Activated CD8-positive, alpha-beta memory T cell treated with anti-CD3 and anti-CD28 coated beads for 24 hours (primary cell): ENCODE measurements at places on chromosomes 3 and 15.

DNA sequence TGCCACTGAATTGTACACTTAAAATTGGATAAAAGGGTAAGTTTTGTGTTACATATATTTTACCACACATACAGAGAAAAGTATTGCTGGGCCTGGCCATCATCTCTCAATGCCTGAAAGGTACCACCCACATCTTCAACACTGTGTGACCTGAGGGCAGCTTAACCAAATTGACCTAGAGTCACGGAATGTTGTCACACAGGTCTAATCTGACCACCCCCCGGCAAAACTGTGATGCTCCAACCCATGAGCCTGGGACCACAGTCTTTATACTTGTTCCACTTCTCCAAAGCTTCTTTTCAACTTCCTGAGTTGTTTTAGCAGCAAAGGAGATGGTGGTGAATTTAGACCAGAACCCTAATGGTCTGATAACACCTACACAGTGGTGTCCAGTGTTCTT, 210.3 kb upstream of the TPM1 start:
- no peak for DNase-seq

DNA sequence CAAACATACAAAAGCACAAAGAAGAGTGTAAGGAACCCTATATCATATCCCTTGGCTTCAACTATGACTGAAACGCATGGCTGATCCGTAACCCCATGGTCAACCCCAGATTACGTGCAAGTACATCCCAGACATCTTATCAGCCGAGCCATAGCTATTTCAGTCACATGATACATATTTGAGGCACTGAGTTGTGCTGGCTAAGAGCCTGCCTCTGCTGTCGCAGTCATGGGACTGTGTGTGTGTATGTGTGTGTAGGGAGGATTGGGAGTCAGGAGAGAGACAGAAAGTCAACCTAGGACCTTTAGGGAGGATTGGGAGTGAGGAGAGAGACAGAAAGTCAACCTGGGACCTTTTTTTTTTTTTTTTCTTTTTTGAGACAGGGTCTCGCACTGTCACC, 8.4 kb downstream of the ST6GAL1 start:
- peak; percentile 33 for DNase-seq

GRCh38 chr3:15647611-15648167, 46.1 kb downstream of the BTD start:
- DNase-seq = peak; percentile 73

DNA sequence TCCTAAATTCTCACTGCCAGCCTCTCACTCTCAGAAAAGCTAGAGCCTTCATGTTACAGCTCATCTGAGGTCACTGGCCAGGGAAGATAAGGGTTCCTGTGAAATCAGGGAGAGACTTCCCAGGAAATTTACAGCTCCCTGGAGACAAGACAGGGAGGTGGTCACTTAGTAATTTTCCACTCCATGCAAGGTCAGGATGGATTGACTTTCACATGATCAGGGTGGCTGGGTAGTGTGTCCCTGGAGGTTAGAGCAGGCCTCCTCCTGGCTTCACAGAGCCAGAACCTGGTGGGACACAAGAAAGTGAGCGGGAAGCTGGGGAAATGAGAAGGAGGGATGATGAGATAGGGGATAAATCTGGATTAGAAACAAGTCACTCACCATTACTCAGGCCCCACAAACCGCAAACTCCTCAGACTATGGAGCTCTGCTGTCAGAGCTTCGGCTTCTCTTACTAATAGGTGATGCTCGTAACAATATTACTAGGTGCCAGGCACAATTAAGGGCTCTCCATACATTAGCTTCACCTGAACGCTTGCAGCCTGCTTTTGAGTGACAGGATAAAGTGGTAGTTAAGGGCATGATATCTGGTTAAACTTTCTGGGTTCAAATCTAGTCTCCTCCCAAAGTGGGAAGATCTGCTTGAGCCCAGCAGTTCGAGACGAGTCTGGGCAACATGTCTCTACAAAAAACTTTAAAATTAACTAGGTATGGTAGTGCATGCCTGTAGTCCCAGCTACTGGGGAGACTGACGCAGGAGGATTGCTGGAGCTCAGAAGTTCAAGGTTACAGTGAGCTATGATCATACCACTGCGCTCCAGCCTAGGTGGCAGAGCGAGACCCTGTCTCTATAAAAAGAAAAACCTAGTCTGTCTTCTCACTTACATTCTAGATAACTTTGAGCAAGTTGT, 24.9 kb downstream of the DUOX2 start:
- peak; percentile 38 for DNase-seq

- DNase-seq = no peak
Observed at GRCh38 chr3:196775938-196776337, 36.3 kb downstream of the PAK2 start.

- DNase-seq = peak; percentile 53
Observed at GRCh38 chr3:128503164-128503651, 10.2 kb upstream of the GATA2 start.

DNA sequence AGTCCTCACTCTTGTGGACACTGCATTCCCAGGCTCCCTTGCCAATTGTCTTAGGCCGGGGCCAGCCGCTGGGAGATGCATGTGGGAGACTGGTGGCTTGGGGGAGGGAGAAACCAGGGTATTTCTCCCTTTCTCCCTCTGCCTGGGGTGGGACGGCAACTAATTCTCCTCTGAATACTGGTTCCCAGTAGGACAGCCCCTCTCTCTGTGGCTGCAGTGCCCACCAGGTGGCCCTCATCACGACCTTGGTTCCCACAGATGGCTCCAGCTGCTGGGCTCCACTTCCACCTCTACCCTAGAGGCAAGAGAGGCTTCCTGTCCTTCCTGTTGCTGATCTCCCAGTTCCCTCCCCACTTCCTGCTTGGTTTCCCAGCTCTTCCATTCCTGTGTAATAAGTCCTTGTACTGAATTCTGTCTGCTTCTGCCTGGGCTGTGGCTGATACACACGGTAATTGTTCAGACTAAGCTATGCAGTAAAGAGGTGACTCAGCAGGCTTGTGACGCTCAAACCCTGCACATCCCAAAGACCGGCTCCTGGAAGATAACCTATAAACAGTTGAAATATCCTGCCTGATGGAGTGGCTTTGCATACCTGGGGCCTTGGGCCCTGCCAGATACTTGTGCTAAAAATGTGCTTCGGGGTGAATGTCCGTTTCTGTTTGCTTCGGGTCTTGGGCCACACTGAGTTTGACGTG, 20.4 kb upstream of the COPG1 start:
- no peak for DNase-seq

- DNase-seq = no peak
Observed at GRCh38 chr3:150303768-150304167, 104.3 kb upstream of the TSC22D2 start.

GRCh38 chr3:5758699-5759098, 571.2 kb downstream of the EDEM1 start:
- no peak for DNase-seq

- no peak for DNase-seq
Observed at GRCh38 chr3:167978071-167978470, 117.7 kb downstream of the GOLIM4 start.

- peak; percentile 44 for DNase-seq
Observed at GRCh38 chr3:43030162-43030935, 51.2 kb downstream of the GASK1A start.

DNA sequence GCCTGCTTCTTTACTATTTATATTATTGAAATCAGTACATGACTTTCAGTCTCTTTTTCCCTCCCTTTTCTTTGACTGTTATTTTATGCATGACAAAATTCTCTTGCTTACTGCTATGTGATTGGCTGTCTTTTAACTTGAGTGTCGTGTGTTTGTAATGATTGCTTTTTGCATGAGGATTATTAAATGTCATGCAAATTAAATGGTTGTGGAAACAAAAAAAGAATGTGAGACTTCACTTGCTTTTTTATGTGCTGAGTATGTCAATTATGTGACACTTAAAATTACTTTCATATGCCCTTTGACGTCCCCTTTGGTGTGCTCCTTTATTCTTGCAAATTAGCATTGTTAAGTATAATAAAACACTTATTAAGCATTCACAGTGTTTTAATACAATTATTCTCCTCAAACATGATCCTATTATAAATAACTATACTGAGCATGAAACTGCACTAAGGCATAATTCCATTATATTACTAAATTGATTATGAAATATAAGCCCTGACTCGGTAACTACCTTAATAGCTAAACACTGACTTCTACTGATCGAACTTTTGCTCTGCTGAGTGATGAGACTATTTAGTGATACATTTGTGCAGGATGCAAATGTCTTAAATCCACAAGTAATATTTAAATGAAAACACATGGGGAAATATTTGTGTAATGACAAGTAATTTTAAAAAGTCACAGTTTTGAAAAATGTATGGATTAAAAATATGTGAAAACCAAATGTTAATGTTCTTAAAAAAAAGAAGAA, 401.7 kb downstream of the NLGN1 start:
- no peak for DNase-seq

DNA sequence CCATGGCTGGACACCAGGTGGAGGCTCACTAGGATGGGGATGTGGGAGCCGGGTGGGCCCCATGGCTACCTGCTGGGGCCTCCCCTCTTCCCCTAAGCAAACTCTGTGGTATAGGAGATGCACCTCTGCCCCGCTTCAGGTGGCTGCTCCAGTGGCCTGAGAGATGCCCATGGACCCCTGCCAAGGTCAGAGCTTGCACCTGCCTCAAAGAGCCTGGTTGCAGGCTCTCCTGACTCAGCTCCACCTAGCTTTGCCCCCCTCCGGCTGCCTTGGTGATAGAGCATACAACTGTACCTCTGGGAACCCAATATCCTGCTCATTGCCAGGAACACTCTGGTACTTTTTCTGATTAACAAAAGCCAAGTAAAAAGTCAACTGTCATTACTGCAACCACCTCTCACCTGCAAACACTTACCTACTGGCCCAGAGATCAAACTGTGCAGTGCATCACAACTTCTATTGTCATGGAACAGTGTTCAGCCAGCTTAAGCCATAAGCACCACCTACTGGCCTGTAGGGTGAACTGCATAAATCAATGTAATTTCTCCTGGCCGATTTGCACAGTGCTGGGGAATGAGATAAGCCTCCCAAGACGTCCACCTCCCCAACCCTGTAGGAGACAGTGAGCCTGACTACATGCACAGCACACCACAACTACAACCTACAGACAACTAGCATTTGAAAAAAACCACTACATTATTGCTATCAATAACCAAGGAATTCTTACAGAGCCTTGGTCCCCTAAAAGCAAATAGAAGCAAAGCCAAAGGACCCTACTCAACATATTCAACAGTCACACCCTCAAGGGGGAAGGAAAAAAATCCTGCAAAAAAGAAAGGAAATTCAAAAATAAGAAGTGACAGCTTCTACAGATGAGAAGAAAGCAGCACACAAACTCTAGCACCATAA, 352.4 kb upstream of the ARHGEF26 start:
- peak; percentile 70 for DNase-seq

DNA sequence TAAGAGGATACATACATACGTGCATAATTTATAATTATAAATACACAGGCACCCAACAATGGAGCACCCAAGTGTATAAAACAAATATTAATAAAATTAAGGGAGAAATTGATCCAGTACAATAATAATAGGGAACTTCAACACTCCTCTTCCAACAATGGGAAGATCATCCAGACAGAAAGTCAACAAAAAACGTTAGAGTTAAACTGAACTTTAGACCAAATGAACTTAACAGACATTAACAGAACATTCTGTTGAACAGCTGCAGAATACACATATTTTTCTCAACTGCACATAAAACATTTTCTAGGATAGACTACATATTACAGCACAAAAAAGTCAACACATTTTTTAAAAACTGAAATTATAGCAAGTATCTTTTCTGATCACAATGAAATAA, 339.7 kb downstream of the CGGBP1 start:
- DNase-seq = no peak

DNA sequence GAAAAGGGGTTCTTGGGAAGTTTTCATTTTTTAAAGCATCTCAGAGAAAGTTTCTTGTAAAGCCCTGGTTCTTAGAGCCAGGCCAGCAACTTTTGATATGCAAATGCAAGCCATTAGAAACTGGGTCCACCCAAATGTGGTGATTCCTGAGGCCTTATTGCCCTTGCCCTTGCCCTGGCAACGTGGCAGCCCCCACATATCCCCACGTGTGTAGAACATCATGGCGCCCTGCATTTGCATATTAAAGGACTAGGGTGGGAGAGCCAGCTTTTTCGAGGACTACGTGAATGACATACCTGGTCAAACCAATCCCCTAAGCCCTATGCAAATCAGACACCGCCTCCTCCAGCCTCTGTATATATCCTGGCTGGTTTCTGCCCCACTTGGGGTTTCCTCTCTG, 314.9 kb upstream of the NECTIN3 start:
- no peak for DNase-seq

DNA sequence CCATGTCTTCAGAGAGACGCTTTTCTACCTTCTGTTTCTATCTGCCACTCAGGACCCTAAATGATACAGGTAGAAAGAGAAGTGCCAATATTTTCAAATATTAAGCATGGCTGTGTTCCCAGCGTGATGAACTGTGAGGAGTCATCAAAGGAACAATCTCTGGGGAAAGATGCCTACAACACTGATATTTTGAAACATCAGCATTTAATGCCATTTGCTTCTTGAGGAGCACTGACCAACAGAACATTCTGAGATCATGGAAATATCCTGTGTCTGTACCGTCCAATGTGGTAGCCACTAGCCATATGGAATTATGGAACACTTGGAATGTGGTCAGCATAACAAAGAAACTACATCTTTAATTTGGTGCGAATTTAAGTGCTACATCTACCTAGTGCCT, 117.9 kb upstream of the COL6A5 start:
- no peak for DNase-seq

GRCh38 chr3:57110798-57111197, 50.3 kb downstream of the SPATA12 start:
- no peak for DNase-seq

- DNase-seq = no peak
Observed at GRCh38 chr3:114362815-114363214, 69.0 kb downstream of the TIGIT start.

- no peak for DNase-seq
Observed at GRCh38 chr3:61978460-61979419, 394.6 kb downstream of the FEZF2 start.

GRCh38 chr15:61041886-61042285, 187.2 kb downstream of the RORA start:
- no peak for DNase-seq

DNA sequence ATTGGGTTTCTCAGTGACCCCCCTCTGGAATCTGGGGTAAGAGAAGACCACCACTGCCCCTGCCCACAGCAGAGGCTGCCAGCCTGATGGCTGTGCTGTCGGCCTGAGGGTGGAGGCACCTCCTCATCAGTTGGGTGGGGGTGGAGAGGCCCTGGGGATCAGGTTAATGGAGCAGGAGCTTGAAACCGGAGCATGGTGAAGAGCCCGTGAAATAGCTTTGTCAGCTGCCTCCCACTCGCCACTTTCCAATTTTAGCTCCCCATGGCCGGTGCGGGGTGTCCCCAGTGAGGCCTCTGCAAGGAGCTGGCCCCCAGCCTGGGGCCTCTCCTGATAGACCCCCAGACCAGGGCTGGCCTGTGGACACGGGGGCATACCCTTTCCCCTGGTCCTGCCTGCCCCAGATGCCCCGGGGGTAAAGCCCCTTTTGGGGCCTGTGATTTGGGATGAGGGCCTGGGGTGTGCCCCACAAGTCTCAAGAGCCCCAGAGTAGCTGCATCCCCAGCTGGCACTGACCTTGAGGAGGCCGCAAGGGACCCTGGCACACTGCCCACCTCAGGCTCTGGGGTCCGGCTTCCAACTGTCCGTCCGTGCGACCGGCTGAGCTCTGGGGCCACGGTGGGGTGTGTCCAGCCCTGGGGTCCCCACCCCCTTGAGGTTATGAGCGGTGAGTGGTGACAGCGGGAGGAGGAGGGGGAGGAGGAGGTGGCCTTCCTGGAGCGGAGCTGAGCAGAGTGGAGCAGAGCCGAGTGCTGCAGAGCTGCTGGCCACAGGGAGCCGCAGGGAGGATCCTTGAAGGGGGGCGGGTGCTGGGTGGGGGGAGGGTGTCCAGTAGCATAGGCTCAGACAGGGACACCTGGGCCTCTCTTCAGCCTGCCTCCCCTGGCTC, at the start of gene HHATL:
TSS of gene HHATL (minus strand) at position 733 of the 886 bp plus-strand sequence. CDS start 1,972 bp downstream, outside the sequence.
- peak; percentile 50 for DNase-seq
